Stimulated activated CD4-positive, alpha-beta T cell treated with anti-CD3 and anti-CD28 coated beads, Interleukin-1b, Interleukin-23, amount 100 ng/mL, for 24 hours (primary cell): ENCODE measurements at places on chromosomes 6 and 20.
A peak's percentile ranks its signal among the peaks of the same experiment; 100 is the strongest.

GRCh38 chr6:150739711-150740349 lies 125.7 kb upstream of the MTHFD1L start:
- DNase-seq: no peak

- DNase-seq: no peak
Observed at GRCh38 chr6:32815996-32816395, 806 bp downstream of the HLA-DOB start.

DNA sequence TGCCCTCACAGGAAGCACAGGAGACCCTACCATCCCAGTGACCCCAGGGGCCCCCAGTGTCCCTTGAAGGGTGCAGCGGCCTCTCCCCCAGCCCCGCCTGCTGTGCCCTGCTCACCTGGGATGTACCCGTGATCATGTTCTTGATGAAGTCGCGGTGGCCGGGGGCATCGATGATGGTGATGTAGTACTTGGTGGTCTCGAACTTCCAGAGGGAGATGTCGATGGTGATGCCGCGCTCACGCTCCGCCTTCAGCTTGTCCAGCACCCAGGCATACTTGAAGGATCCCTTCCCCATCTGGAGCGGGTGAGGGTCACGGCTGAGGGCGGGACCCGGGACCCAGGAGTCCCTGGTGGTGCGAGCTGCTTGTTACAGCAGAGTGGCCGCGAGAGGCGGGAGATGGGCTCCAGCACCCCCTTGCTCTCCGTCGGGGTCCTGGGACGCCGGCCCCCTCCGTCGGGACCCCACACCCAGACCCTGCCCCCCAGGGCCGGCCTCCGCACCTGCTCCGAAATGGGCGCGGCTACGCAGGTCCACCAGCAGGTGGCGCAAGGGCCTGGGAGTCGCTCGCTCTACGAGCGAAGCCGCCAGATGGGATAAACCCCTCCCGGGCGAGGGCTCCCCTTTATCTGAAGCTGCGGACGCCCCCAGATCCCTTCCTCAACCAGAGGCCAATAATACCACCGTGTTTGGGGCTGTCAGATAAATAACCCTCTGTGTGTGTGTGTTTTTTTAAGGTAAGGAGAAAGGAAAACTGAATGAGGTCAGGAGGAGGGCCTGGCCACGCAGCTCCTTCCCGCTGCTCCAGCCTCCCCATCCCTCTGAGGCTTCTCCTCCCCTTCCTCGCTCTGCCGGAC lies 2.9 kb downstream of the EEF1A2 start:
- peak; percentile 66 for DNase-seq

GRCh38 chr6:147744012-147744411 lies 235.5 kb downstream of the SAMD5 start:
- DNase-seq: no peak

- DNase-seq: no peak
Observed at GRCh38 chr20:38878866-38879265, 47.4 kb upstream of the FAM83D start.

DNA sequence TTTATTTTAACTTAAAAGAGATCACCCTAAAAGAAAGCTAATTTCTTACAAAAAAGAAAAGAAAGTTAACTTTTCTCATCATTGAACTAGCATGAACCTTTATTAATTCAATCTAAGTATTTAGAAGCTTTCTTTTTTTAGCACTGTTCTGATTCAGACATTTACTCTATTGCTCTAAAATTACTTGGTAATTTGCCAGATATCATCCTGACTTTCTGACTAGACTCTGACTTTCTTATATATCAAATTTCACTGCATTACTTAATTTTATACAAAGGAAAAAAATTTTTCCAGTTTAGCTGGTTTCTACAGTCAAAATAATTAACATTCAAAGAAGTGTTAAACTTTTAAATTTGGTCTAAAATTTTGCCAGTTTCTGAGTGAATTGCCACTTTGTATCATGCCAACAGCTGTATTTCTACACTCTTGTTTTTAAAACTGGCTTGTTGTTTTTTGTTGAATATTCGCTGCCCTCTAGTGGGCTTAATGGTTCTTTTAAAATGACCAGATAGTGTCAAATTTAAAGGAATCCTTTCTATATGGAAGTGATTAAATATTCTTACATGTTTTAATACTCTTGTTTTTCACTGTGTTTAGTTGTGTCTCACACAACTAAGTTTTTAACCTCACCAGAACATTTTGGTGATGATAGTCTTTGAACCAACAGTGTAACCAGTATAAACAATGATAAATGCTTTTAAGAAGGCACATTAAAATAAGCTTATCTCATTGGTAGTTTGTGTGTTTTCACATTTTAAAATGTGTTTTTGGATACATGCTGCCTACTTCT lies 102.0 kb downstream of the POPDC3 start:
- no peak for DNase-seq

- no peak for DNase-seq
Observed at GRCh38 chr20:7378864-7379605, 561.2 kb downstream of the HAO1 start.
